COLO829 (cell line): ENCODE measurements at places on chromosomes 5 and 9.

GRCh38 chr9:123058834-123059233 lies 25.4 kb downstream of the GPR21 start:
- no peak for DNase-seq

DNA sequence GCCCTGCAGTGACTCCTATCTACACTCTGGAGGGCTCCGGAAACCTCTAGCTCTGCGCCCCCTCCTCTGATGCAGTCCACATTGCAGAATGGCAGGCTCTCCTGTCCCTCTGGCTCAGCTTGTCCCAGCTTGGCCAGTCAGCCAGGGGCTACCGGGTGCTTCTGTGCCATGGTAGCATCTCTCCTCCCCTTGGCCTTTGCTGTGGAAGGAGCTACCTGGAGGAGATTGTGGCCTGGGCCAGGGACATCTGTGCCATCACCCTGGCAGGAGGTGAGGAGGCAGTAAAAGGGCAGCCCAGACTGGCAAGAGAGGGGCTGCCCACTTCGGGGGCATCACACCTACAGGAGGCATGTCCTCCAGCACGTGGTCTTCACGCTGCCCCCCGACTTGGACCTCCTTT lies 38.1 kb upstream of the FCN1 start:
- no peak for DNase-seq

- DNase-seq = no peak
Measured at GRCh38 chr5:61348447-61348846, 16.4 kb downstream of the ZSWIM6 start.

- no peak for DNase-seq
Measured at GRCh38 chr9:87065981-87066380, 118.7 kb upstream of the GAS1 start.

DNA sequence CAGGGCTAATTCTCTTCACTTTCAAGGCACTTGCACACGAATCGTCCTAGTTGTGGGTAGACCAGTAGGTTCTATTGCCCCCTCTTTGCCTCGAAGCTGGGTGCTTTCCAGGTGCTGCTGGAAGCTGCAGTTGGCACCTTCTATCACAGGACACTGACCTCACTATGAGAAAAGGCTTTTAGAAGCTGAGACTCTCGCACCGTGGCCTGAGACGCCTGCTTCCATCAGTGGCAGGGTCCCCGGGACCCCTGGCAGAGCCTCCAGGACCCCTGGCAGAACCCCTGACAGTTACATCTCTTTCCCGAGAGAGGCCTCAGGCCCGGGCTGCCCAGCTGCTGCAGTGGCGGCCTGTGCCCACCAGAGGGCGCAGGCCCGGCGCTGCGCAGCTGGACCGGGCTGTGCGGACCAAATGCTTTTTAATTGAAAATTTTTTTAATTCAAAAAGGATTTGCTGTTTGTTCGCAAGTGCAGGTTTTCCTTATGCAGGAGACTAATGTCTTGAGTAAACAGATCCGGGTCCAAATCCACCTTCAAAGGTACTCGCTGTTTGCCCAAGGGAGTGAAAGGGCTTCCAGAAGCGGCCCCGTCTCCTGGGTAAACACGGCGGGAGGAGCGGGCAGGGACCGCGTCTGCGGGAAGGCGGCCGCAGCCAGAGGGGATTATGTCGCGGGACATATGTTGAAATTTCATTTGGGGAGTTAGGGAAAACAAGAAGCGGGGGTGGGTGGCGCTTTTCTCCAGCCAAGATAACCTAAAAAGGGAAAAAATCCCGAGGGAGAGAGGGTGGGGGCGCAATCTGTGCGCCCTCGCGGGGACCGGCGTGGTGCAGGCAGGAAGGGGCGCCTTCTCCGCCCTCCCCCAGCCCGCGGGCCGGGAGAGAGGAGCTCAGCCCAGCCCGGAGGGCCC lies 114.5 kb upstream of the LMX1B start:
- DNase-seq = peak; percentile 28

DNA sequence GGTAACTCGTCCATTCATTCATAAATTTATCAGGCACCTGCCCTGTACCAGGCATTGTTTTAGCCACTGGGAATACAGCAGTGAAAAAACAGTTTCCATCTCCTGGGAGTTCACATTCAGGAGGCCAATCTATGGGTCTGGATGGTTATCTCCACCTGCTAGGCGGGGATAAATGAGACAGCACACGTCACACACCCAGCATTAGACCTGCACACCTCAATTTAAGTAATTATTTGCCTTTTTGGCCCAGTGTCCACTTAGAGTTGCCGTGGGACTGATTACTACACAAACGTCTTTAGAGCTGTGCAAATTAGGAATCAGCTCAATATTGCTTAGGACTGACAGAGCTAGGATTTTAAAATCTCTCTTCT lies 46.1 kb downstream of the STK10 start:
- no peak for DNase-seq

DNA sequence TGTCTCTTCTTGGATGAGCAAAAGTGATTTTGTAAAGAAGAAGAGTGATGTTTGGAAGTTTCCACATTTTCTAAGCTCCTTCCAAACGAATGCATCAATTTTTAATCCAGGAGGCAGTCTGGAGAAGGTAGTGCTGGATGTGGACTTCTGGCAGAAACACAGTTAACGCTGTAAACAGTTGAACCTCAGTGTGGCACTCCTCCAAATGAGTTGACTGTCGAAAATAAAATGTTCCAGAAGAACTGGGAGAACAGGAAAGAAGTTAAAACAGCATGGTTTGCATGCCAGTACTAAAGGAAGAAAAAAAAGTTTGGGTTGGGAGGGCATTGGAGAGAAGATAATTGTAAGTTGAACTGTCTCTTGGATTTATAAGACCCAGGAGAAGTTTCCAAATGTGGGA lies 6.5 kb downstream of the ZNF462 start:
- no peak for DNase-seq

GRCh38 chr5:33195431-33196165 lies 245.2 kb upstream of the TARS1 start:
- DNase-seq = no peak

DNA sequence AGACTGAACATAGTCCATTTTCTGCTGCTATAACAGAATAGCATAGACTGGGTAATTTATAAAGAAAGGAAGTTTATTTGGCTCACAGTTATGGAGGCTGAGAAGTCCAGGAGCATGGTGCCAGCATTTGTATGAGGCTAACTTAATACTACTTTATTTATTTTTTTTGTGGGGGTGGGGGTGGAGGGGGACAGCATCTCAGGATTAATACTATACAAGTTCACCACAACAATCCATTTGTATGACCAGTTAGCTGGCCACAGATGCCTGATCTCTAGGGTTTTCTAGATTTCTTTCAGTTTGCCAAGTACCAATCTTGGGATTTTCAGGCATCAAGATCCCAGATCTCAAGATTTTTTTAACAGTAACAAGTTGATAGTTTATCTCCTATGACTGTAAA lies 20.3 kb downstream of the ANGPTL2 start:
- no peak for DNase-seq

DNA sequence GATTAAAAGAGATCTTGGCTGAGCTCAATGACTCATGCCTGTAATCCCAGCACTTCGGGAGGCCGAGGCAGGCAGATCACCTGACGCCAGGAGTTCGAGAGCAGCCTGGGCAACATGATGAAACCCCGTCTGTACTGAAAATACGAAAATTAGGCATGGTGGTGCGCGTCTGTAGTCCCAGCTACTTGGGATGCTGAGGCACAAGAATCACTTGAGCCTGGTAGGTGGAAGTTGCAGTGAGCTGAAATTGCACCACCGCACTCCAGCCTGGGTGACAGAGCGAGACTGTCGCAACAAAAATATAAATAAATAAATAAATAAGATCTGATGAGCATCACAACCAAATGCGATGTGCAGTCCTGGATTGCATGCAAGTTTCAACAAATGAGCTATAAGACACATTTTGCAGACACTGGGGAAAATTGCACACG lies 8.7 kb upstream of the ENG start:
- DNase-seq = no peak

GRCh38 chr9:107131108-107131799 lies 151.8 kb upstream of the RAD23B start:
- DNase-seq = no peak

DNA sequence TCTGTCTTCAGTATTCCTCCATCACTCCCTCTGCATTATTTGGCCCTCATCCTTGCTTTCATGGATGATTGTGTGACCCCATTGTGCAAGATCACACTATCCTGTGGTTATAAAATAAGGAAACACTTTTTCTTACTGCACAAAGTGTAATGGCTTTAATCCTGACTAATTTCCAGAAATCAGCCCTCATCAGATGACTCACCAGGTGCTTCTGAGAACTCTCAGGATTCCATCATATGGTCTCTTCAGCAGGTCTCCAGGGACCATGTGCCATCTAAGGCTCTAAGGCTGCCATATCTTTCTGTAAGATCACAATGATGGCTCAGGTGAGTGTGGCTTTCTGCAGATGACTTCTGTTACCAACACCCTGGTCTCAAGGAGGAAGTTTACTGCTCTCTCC lies 27.3 kb upstream of the FER start:
- DNase-seq = no peak

DNA sequence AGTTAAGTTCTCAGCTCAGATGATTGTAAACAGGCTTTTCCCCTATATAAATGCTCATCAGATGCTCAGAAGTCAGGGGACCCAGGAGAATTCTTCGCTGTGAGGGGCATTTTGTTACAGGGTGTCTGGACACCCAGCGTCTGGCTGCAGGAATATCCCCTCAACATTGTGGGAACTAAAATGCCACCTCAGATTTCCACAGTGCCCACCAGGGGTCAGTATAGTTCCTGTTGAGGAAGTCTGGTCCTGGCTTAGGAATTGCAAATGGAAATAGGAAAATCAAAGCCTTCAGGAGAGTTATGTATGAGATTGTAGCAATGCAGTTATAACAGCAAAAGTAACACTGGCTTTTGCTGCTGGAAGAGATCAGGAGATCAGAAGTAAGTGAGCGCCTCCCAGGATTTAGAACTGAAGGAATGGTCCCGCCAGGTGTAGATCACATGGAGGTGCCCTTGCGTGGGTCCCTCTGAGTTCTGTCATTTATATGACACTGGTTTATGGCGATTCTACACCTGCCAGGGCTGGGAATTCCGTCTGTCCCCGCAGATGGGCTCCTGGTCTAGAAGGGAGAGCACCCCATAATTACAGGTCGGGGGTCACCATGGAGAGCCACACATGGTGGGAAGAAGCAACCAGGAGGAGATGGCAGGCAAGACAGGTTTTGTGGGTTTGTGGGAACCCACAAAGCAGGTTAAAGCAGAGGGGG lies 47.1 kb upstream of the CTSL start:
- peak; percentile 93 for DNase-seq

DNA sequence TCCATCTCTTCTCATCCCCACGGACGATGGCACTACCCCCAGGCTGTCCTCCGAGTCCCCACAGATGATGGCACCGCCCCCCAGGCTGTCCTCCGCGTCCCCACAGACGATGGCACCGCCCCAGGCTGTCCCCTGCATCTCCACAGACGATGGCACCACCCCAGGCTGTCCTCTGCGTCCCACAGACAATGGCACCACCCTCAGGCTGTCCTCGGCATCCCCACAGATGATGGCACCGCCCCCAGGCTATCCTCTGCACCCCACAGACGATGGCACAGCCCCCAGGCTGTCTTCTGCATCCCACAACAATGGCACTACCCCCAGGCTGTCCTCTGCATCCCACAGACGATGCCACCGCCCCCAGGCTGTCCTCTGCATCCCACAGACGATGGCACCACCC lies 57.4 kb upstream of the PTCH1 start:
- no peak for DNase-seq

GRCh38 chr9:76827296-76828080 lies 63.2 kb downstream of the PCA3 start:
- DNase-seq = no peak

DNA sequence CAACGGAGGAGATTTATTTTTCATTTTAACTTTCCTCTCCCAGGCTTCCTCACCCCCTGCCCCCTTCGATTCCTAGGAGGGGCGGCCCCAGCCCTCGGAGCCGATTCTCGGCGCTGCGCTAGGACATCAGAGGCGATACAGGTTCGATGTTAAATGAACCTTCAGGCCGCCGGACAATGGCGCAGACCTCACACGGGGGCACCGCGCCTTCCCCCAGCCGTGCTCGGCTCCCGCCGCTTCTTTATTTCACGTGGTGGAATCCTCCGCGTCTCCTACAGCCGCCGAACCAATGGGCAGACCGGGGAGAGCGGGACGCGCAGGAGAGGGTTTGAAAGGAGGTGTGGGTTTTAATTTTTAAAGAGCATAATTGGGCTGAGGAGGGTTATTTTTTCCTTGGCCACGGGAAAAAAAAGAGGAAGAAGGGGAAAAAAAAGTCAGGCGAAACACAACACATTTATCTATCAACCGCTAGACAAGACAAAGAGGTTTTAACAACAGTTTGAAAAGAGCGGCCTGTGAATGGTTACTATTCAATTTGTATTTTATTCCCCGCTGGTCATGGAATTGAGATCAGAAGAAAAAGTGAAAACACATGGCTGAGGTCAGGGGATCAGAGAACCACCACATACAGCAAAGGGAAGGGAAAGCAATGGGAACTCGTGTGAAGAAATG lies 126.8 kb downstream of the TMEM174 start:
- DNase-seq = no peak

DNA sequence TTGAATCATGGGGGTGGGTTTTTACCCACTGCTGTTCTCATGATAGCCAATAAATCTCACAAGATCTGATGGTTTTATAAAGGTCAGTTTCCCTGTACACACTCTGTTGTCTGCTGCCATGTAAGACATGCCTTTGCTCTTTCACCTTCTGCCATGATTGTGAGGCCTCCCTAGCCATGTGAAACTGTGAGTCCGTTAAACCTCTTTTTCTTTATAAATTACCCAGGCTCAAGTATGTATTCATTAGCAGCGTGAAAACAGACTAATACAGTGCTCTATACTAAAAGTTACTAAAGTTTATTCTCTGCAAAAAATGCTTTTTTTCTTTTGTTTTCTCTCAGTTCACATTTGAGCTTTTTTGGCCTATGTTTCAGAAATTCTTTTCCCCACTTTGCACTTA lies 33.9 kb upstream of the TLE4 start:
- DNase-seq = no peak

DNA sequence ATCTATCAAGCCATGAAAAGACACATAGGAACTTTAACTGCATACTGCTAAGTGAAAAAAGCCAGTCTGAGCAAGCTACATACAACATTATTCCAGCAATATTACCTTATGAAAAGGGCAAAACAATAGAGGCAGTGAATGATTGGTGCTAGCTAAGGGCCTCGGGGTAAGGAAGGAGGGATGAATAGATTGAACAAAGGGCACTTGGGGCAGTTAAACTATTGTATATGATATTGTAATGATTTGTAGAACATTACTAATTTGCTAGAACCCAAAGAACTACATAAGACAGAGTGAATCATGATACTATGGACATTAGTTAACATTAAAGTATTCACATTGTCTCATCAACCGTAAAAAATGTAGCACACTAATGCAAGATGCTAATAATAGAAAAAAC lies 218.3 kb downstream of the FBXO4 start:
- no peak for DNase-seq

- DNase-seq = peak; percentile 16
Measured at GRCh38 chr5:141713616-141714309, 31.7 kb upstream of the ARAP3 start.
